Smooth muscle cell of the pulmonary artery (primary cell): ENCODE measurements at places on chromosomes 16 and 17. TPM values are rescaled to one million over a fixed set of nuclear protein-coding genes. Genes with fewer than 3 reads are reported as not detected.

KIF18B gene
- total RNA-seq: 1.1 and 1.9 TPM in 2 replicates

ADORA2B gene
- 22.6 and 28.2 TPM in 2 replicates for total RNA-seq

KRT12 gene
- not detected in 2 replicates for total RNA-seq

CTRL gene
- total RNA-seq: 0.30 and 0.85 TPM in 2 replicates

ZNF287 gene
- total RNA-seq: 6.6 and 8.9 TPM in 2 replicates

KRT14 gene
- 0.59 and 1.3 TPM in 2 replicates for total RNA-seq

TBC1D3G gene
- total RNA-seq: 0.07 TPM in 1 of 2 replicates, not detected in the other

SYCE1L gene
- total RNA-seq: 0.40 TPM in 1 of 2 replicates, not detected in the other

WSCD1 gene
- total RNA-seq: 0.85 and 6.9 TPM in 2 replicates

SLC9A5 gene
- 3.4 and 4.2 TPM in 2 replicates for total RNA-seq

CLCN7 gene
- 106 and 148 TPM in 2 replicates for total RNA-seq

FBXW10 gene
- total RNA-seq: 0.03 TPM in 1 of 2 replicates, not detected in the other

ARL17A gene
- total RNA-seq: 6.9 and 7.0 TPM in 2 replicates
